ENCODE measurements at places on chromosomes 5 and 9. TPM values are rescaled to one million over a fixed set of nuclear protein-coding genes. Genes with fewer than 3 reads are reported as not detected.

Gene FTMT
- not detected for polyA plus RNA-seq

Gene DAB2
- 119 TPM for polyA plus RNA-seq

GRCh38 chr9:21579247-21579671 lies 97.1 kb upstream of the IFNE start:
- no peak for DNase-seq

DNA sequence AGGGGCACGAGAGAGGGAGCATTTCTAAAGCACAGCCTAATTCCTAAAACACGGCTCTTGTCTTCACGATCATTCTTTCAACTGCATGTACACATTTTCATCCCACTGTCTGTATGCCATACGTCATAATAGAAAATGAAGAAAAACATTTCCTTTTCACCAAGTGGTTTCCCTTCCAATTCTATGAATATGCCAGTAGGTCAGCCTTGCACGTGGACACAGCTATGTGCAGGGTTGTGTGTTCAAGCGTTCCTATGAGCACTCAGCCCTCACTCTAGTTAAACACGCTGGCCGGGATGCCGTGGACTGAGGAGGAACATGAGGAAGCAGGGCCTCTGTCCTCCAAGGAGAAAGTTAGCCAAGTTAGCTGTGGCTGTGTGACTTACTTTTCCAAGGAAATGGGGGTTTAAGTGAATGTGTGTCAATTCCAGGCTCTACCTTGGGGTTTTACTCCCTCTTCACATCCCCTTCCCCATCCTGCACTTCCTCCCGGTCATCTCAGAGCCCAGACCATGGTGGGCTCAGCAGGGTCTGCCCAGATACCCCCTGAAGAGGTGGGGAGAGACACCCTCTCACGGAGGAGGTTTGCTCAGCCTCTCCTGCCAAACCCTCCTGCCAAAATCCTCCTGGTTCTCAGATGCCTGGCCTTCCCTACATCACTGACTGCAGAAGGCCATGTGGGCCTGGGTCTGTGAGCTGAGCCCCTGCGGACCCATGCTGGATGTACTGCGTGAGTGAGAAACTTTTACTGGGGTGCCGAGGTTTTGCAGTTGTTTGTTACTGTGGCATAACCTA lies 230.6 kb downstream of the FSTL4 start:
- no peak for DNase-seq

DNA sequence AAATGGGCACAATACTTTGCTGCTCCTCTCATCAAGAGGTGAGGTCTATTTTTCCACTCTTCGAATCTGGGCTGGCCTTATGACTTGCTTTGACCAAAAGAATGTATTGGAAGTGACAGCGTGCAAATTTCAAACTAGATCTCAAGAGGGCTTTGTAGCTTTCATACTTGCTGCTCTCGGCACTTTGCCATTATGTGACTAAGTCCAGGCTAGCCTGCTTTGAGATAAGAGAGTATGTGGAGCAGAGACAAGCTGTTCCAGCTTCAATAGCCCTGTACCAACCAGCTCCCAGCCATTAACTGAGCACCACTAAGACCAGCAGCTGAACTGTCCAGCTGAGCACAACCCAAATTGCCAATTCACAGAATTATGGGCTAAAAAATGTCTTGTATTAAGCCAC lies 124.6 kb downstream of the ACER2 start:
- no peak for DNase-seq

DNA sequence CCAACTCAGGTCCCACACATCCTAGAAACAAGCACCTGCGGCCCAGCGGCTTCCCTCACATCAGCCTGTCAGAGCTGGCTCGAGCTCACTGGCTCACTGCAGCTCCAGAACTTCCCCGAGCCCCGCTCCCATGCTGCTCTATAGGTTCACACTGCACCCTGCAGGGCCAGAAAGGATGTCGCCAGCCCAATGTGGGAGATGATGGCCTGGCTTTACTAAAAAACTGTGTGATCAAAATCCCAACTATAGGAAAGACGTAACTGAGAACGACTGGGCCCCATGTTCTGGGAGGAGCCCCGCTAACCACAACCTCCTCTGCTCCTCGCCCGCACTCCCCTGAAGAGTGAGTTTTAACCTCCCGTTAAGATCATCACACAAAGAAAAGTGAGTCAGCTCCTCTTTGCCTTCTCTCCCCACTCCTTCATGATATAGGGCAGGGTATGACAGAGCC lies 4.6 kb downstream of the SURF4 start:
- no peak for DNase-seq
